ENCODE measurements at places on chromosomes 7 and 10.
A peak's percentile ranks its signal among the peaks of the same experiment; 100 is the strongest.

DNA sequence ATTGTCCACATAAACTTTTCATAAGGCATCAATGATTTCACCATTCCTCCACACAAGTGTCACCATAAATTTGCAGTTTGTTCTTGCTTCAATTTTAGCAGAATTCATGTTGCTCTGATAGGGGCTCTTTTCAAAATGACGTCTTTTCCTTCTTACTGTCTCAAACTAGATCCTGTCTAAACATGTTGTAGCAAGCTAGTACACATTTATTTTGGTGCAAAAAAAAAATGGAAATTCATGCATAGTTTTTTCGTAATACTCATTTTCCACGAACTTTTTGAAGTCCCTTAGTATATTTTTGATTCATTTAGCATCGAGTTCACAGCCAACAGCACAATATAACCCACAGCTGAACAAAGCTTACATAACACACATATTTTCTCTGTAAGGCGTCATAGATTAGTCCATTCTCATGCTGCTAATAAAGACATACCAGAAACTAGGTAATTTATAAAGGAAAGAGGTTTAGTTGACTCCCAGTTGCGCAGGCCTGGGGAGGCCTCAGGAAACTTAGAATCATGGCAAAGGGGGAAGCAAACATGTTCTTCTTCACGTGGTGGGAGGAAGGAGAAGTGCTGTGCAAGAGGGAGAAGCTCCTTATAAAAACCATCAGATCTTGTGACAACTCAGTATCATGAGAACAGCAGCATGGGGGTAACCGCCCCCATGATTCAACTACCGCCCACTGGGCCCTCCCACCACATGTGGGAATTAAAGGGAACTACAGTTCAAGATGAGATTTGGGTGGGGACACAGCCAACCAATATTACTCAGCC is 301.5 kb downstream of the CCDC3 start:
- DNase-seq, result no peak

DNA sequence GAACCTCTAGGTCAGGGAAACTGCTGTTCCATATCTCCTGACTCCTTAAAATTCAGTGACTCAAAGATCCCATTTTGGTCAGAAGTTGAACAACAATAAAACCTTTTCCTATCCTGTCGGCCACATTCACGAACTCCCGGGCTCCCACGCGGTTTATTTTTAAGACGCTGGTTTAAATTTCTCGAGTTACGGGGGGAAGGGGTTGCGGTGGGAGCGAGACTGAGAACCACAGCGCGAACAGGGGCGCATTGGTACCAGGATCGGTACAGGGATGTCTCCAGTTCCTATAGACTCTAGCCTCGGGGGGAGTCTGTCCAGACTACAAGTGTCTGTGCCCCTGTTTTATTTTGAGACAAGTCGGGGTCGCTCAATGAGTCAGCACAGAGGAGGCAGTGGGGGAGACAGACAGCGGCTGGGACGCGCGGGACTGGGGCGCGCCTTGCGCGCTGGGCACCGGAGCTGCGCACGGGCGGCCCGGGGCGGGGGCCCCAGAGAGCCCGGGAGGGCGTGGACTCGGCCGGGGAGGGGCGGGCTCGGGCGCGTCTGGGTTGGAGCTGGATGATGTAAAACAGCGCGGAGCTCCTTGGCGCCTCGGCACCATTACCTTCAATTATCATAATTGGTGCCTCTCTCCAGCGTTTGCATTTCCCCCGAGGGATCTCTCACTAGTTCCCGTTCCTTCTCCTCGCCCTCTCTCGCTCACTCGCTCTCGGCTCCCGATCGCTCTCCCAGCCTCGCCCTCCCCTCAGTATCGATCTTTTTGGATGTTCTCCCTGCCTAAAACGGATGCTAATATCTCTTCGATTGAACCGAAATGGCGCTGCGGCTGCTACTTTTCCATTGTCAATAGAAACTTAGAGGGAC is 8.7 kb upstream of the BAMBI start:
- DNase-seq, result peak; percentile 37

DNA sequence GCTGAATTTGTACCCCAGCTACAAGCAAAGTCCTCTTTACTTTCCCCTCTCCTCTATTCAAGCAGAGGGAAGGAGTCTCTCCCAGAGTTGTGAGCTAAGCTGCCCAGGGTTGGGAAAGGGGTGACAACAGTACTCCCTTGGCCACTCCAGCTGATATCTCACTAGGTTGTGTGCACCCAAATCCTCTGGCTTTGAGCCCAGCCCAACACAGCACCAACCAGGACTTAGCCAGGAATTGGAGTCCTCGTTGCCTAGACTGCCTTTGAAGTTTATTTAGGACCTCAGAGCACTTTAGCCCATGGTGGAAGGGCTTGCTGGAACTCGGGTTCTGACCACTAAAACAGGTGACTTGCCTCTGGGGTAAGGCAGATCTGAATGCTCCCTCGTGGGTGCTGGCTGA is 35.7 kb upstream of the DYNC1I1 start:
- DNase-seq, result no peak

GRCh38 chr10:51892965-51893658 is 193.7 kb upstream of the CSTF2T start:
- DNase-seq, result no peak

DNA sequence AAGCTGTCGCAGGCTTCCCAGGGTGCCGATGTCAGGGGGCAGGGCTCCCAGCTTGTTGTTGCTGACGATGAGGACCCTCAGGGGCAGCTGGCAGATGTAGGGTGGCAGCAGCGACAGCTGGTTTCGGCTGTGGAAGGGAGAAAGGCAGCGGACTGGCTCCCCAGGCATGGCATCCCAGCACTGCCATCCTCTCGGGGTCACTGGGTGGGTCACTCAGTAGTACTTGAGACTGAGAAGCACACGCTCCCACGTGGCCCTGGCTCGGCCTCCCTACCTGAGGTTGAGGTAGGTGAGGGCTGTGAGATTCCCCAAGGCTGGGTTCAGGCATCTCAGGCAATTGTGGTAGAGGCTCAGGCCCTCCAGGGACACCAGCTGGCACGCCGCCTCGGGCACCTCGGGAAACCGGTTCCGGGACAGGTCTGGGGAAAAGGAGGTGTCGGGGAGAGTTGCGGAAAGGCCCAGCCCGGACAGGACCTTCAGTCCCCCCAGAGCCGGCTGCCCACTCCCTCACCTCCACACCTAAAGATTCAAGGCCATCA is 3.8 kb downstream of the LRCH4 start:
- no peak for DNase-seq

- no peak for DNase-seq
Measured at GRCh38 chr7:134908289-134908688, 78.0 kb upstream of the AGBL3 start.

GRCh38 chr10:43599333-43599732 is 6.9 kb upstream of the ZNF485 start:
- no peak for DNase-seq

DNA sequence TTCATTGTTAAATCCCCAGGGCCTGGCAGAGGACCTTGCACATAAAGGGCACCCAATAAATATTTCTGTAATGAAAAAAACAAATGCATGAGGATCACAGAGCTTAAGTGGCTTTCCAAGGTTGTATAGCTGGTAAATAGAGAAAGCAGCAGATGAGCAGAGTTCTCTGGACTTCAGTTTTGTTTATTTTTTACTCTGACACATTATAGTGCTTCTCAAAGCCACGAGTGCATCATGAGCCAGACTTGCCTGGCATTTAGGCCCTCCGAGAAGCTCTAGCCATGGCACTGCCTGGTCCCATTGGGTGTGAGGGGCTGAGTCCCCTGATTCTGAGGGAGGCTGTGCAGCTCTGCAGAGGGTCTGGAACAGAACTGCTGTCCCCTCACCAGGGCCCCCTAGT is 87.2 kb upstream of the ZNF32 start:
- no peak for DNase-seq

GRCh38 chr10:110149259-110149658 is 58.1 kb upstream of the MXI1 start:
- no peak for DNase-seq

DNA sequence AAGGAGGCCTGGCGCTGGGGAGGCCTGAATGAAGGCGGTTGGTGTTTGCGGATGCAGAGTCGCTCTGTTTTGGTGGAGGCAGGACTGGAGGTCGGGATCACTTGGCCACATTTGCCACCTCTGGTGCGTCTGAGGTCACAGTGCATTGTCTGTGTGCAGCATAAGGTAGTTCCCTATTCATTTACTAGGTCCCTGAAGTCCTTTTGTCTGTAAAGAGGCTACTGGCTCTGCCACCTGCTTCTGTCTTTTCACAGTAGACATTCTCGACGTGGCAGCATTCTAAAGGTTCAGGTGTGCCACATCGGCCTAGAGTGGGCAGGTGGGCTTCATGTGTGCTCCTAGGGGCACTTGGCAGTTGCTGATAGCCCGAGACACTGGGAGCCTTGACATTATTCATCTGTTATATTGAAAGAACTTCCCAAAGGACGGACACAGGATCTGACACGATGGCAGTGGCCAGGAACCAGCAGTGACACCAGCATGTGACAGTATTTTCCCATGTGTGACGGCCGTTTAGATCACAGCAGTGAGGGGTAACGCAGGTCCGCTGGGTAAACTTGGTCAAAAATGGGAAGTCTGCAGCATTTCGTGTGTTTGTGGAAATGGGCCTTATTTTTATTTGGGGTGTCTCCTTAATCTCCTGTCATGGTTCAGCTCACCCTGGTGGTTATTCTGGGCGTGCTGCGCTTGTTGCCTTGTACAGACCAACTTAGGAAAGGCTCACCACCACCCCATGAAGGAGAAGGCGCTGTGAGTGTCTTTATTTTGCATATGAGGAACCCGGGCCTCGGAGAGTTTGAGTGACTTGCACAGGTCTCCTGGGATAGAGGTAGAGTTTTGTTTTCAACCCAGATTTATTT is 5.9 kb downstream of the MGMT start:
- no peak for DNase-seq

DNA sequence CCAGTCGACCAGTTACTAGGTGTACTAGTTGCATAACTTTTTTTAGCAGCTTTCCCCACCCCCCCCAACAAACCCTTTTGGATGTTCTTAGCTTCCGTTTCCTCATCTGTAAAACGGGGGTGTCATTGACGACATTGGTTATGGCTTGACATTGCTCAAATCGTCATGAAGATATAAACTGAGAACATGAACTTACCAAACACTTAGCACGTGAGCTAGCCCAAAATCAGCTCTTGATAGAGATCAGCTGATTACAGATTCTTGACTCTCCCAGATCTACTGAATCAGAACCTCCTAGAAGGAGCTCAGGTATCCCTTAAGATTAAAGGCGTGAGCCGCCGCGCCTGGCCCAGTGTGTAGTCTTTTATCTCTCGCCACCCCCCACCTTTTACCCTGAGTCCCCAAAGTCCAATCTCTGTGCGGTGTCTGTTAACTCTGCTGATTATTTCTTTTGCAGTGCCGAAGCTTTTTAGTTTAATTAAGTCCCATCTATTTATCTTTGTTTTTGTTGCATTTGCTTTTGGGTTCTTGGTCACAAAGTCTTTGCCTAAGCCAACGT is 1.0 kb upstream of the GNA12 start:
- no peak for DNase-seq

DNA sequence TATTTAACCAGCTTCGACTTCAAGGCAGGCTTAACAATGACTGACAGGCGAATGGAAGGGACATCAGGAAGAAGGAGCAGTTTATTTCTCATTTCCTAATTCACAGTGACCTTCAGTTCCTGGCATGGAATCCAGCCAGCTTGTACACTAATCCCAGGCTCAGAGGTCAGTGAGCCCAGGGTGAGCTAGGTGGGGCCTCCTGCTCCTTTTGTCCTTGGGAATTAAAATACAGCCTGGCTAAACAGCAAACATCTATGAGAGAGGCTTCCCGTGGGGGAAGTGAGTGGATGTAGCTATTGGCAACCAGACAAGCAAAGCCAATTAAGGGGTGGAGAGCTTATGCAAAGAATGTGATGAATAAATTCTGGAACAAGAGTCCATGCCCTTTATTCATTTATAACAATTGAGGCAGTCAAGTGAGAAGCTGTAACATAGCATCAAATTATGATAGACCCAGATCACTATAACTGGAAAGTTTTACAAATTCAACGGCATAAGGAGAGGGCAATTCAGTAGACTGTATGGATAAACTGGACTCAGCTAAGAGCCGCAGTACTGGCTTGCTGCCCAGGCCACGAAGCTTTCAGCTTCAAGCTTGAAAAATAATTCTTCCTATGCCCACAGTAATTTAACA is 57.1 kb downstream of the STK17A start:
- DNase-seq, result no peak

GRCh38 chr10:73759512-73760115 is 15.4 kb downstream of the SEC24C start:
- no peak for DNase-seq

GRCh38 chr7:88546808-88547207 is 212.7 kb upstream of the ZNF804B start:
- no peak for DNase-seq

GRCh38 chr7:79495544-79496272 is 42.2 kb upstream of the MAGI2 start:
- DNase-seq, result no peak

- no peak for DNase-seq
Measured at GRCh38 chr10:71243756-71244395, 31.5 kb downstream of the UNC5B start.

- DNase-seq, result no peak
Measured at GRCh38 chr7:105345003-105345402, 43.7 kb downstream of the SRPK2 start.

- DNase-seq, result no peak
Measured at GRCh38 chr10:133212853-133213494, 17.0 kb upstream of the UTF1 start.

DNA sequence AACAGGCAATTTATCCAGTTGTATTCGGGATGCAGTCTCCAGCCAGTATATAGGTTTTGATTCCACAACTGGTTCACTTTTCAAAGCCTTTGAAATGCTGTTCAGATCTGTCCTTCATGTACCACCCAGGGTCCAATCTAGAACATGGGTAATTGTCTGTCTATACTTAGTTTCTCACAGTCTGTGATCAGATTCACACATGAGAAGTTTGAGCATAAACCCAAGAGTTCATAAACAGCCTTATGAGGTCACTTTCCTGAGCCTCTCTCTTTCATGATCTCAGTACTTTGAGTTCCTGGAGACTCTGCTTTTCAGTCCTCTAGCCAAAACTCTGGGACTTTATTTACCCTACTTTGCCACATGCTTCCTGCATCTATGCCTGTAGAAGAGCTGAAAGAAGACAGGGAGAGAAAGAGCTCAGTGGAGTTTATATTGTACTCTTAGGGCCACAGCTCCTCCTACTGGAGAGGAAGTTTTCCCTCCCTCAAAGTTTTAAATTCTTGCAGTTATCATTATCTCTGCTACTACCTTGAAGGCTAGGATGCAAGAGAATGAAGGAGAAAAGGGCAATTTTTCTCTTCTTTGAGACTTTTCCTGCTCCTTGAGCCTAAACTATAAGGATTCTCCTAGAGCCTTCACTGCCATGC is 172.0 kb downstream of the ZEB1 start:
- DNase-seq, result no peak

GRCh38 chr10:7409045-7409731 is 1.6 kb downstream of the SFMBT2 start:
- DNase-seq, result no peak

DNA sequence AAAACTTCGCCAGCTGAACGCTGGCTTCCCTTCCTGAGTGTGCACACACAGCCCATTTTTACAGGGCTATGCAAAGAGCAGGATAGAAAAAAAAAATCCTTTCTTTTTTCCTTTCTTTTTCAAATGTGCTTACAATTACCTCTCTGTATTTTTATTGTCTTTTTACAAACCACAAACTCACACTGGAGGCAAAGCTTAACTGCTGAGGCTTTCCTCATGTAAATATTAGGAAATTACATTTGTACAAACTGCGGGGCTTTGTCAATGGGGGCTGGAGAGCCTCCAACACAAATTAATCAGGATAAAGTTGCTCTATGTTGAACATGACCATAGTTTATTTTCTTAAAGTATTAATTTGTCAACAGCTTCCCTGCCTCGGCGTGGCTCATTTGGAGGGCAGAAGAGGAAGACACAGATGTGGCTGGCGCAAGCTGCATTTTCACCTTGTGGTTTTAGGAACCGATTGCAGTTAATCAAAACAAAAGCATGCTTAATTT is 411.7 kb upstream of the MKI67 start:
- DNase-seq, result no peak

- DNase-seq, result no peak
Measured at GRCh38 chr10:79355420-79356017, 8.2 kb downstream of the PPIF start.

Measured in frontal cortex (tissue), 4 donors.